Breast epithelium (tissue), 4 donors: ENCODE measurements at places on chromosomes 12 and 14.

- no peak overlapping the region for H3K4me3 ChIP-seq
- no peaks in the 10 kb centered on the region for H3K27me3 ChIP-seq
- no peak overlapping the region for H3K27ac ChIP-seq
- no peak for DNase-seq
- no peaks in the 10 kb centered on the region for H3K4me1 ChIP-seq
- no peaks in the 10 kb centered on the region for H3K36me3 ChIP-seq
These were observed 12.1 kb downstream of the APPL2 start for GRCh38 chr12:105223884-105224283.

DNA sequence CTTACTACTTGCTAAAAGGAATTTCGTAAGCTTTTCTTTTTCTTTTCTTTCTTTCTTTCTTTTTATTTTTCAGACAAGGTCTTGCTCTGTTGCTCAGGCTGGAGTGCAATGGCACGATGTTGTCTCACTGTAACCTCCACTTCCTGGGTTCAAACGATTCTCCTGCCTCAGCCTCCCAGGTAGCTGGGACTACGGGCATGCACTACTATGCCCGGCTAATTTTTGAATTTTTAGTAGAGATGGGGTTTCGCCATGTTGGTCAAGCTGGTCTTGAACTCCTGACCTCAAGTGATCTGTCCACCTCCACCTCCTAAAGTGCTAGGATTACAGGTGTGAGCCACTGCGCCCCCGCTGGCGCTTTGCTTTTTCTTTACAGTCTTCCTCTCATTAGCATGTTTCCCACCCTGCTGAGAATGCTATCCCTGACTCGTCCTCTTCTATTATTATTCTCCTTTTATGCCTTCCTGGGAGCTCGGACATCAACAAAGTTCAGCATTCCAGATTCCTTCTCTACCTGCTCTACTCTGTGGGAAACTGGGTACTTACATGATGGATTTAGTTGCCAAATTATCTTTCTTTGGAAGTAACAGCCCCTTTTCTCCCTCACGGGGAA is 3.1 kb downstream of the MTHFD1 start:
- H3K36me3 ChIP-seq, result no peaks in the 10 kb centered on the region
- H3K27me3 ChIP-seq, result no peaks in the 10 kb centered on the region
- H3K4me3 ChIP-seq, result no peak overlapping the region

GRCh38 chr12:128459067-128459466 is 192.1 kb downstream of the TMEM132C start:
- no peaks in the 10 kb centered on the region for H3K27me3 ChIP-seq
- no peaks in the 10 kb centered on the region for H3K36me3 ChIP-seq
- no peak overlapping the region for H3K27ac ChIP-seq
- DNase-seq, result no peak

- no peak overlapping the region for H3K4me3 ChIP-seq
- H3K4me1 ChIP-seq, result no peaks in the 10 kb centered on the region
- DNase-seq, result no peak
- H3K36me3 ChIP-seq, result no peaks in the 10 kb centered on the region
- H3K27ac ChIP-seq, result no peak overlapping the region
These were observed 109.7 kb upstream of the VASH1 start for GRCh38 chr14:76651410-76652055.

DNA sequence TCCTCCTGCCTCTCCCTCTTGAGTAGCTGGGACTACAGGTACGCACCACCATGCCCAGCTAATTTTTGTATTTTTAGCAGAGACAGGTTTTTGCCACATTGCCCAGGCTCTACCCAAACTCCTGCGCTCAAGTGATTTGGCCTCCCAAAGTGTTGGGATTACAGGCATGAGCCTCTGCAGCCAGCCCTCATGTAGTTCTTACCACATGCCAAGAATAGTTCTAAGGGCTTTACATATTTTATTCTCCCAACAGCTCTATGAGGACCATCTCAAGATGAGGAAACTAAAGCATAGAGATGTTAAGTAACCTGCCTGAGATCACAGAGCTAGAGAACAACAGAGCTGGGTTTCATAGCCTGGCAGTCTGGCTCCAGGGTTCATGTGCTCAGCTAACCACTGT is 37.9 kb upstream of the ALDH2 start:
- H3K27me3 ChIP-seq, result no peaks in the 10 kb centered on the region
- H3K4me1 ChIP-seq, result no peaks in the 10 kb centered on the region
- no peak overlapping the region for H3K27ac ChIP-seq
- no peak for DNase-seq
